IPS DF 6.9 (cell line): ENCODE measurements at places on chromosomes 4 and X.

DNA sequence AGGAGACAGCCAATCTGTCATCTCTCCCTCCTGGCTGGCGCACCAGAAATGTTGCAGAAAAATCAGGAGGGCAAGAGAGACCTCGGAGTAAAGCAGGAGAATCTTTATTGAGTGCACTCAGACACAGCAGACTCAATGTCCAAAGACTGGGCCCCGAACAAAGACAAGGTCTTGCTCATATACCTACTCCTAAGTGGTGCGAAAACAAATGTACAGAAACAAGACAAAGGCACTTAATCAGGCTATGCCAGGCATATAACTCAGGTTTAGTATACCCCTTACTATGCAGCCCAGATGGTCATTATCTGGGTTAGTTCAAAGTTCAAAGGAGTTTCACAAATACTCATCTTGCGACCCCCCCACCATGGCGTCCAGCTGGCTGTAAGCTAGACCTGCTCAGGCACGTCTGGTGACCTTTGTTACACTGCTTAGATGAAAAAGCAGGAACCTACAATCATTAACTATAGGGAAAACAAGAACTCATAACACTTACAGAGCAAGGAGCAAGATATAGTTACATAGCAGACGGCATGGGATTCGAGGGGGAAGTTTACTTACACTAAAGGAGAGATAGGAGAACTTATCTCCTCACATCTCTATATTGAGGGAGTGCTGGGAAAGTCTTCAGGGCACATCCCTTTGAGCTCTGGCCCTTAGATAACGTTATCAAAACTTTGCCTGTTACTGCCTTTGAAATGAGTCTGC is 27.5 kb downstream of the SULT1E1 start:
- no peaks in the 10 kb centered on the region for H3K27me3 ChIP-seq
- no peak overlapping the region for H3K27ac ChIP-seq
- H3K36me3 ChIP-seq, result no peaks in the 10 kb centered on the region
- H3K4me3 ChIP-seq, result no peak overlapping the region
- DNase-seq, result no peak

GRCh38 chr4:42596918-42597317 is 60.0 kb downstream of the ATP8A1 start:
- no peak for DNase-seq
- H3K36me3 ChIP-seq, result no peaks in the 10 kb centered on the region
- no peaks in the 10 kb centered on the region for H3K4me1 ChIP-seq
- H3K4me3 ChIP-seq, result no peak overlapping the region
- no peaks in the 10 kb centered on the region for H3K27me3 ChIP-seq

GRCh38 chr4:25060963-25061340 is 30.2 kb upstream of the LGI2 start:
- no peaks in the 10 kb centered on the region for H3K36me3 ChIP-seq
- peaks cover 3% of the 10 kb centered on the region; the same call in 1 of the 2 replicates for H3K4me1 ChIP-seq
- no peak overlapping the region for H3K4me3 ChIP-seq
- H3K27me3 ChIP-seq, result no peaks in the 10 kb centered on the region
- DNase-seq, result no peak

GRCh38 chr4:185583813-185584212 is 48.5 kb upstream of the PDLIM3 start:
- no peaks in the 10 kb centered on the region for H3K27me3 ChIP-seq
- DNase-seq, result no peak
- no peaks in the 10 kb centered on the region for H3K4me1 ChIP-seq
- no peaks in the 10 kb centered on the region for H3K36me3 ChIP-seq

DNA sequence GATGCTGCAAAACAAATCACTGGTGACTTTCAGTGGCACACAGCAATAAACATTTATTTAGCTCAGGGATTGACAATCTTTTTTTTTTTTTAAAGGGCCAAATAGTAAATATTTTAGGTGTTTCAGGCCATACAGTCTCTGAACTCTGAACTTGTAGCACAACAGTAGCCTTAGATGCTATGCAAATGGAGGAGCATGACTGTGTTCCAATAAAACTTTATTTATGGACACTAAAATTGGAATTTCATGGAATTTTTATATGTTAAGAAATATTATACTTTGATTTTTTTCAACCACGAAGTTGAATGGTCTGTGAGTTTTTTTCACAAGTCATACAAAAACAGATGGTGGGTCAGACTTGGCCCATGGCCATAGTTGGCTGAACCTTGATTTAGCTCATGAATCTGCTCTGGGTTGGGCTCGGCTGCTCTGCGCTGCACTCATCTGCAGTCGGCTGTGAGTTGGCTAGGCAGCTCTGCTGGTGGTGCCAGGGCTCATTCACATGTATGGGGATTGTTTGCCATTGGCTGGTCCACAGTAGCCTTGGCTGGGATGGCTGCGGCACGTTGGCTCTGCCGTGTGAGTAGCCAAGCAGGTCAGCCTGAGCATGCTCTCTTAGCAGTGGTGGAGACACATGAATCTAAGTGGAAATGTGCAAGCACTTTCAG is 231.7 kb upstream of the PGRMC2 start:
- no peaks in the 10 kb centered on the region for H3K36me3 ChIP-seq
- no peaks in the 10 kb centered on the region for H3K27me3 ChIP-seq
- peaks cover 3% of the 10 kb centered on the region for H3K4me1 ChIP-seq

GRCh38 chr4:1035510-1035909 is 24.1 kb downstream of the FGFRL1 start:
- no peak overlapping the region for H3K4me3 ChIP-seq
- no peak overlapping the region for H3K27ac ChIP-seq
- H3K27me3 ChIP-seq, result no peaks in the 10 kb centered on the region
- H3K4me1 ChIP-seq, result peaks cover 3% of the 10 kb centered on the region

- H3K27me3 ChIP-seq, result no peaks in the 10 kb centered on the region
- peaks cover 3% of the 10 kb centered on the region for H3K4me1 ChIP-seq
- H3K27ac ChIP-seq, result no peak overlapping the region
- no peaks in the 10 kb centered on the region for H3K36me3 ChIP-seq
- DNase-seq, result no peak
- H3K4me3 ChIP-seq, result no peak overlapping the region
Observed at GRCh38 chrX:134672101-134672500, 13.8 kb upstream of the PLAC1 start.

DNA sequence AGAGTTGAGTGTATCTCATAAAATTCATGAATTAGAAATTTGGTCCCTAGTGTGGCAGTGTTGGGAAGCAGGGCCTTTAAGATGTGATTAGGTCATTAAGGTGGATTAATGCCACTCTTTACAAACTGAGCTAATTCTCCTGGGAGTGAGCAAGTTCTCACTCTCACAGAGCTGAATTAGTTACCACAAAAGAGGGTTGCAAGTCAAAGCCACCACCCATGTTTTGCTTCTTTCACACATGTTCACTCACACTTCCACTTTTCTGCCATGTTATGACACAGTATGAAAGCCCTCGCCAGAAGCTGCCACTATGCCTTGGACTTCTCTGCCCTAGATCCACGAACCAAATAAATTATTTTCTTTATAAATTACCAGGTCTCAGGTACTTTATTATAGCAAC is 332.1 kb downstream of the ARAP2 start:
- no peak overlapping the region for H3K4me3 ChIP-seq
- no peaks in the 10 kb centered on the region for H3K4me1 ChIP-seq
- H3K27ac ChIP-seq, result no peak overlapping the region
- no peaks in the 10 kb centered on the region for H3K27me3 ChIP-seq
- H3K36me3 ChIP-seq, result no peaks in the 10 kb centered on the region

DNA sequence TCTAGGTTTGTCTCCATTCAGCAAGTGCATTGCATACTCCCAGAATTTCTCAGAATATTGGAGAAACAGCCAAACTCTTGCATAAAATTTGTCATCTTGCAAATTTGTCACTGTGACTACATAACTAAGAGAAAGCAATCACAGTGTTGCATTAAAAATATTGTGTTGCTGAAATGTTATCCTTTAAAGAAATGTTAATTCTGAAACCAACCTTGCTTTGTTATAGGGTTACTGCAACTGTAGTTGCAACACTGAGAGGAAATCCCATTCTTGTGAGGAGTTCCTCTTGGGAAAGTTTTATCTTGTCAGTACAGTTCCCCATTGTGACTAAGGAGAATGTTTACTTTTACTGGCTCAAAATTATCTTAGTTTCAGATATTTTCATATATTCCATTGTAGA is 20.9 kb downstream of the CYBB start:
- no peaks in the 10 kb centered on the region for H3K4me1 ChIP-seq
- H3K27ac ChIP-seq, result no peak overlapping the region
- H3K27me3 ChIP-seq, result no peaks in the 10 kb centered on the region
- H3K4me3 ChIP-seq, result no peak overlapping the region
- no peak for DNase-seq
- H3K36me3 ChIP-seq, result no peaks in the 10 kb centered on the region

- H3K27me3 ChIP-seq, result no peaks in the 10 kb centered on the region
- DNase-seq, result no peak
- H3K4me1 ChIP-seq, result no peaks in the 10 kb centered on the region
- no peaks in the 10 kb centered on the region for H3K36me3 ChIP-seq
- H3K27ac ChIP-seq, result no peak overlapping the region
- H3K4me3 ChIP-seq, result no peak overlapping the region
Observed at GRCh38 chr4:101145021-101145420, 202.3 kb downstream of the PPP3CA start.

- no peak overlapping the region for H3K4me3 ChIP-seq
- H3K27ac ChIP-seq, result no peak overlapping the region
- no peak for DNase-seq
- no peaks in the 10 kb centered on the region for H3K27me3 ChIP-seq
- no peaks in the 10 kb centered on the region for H3K36me3 ChIP-seq
Observed at GRCh38 chrX:51779306-51779705, 36.1 kb downstream of the GSPT2 start.

GRCh38 chrX:101736651-101737050 is 77.0 kb upstream of the ARMCX2 start:
- no peak for DNase-seq
- no peaks in the 10 kb centered on the region for H3K36me3 ChIP-seq
- no peaks in the 10 kb centered on the region for H3K27me3 ChIP-seq
- no peaks in the 10 kb centered on the region for H3K4me1 ChIP-seq

GRCh38 chr4:173912384-173912783 is 371.1 kb downstream of the FBXO8 start:
- no peak for DNase-seq
- H3K4me1 ChIP-seq, result no peaks in the 10 kb centered on the region
- H3K4me3 ChIP-seq, result no peak overlapping the region
- H3K27me3 ChIP-seq, result no peaks in the 10 kb centered on the region
- no peak overlapping the region for H3K27ac ChIP-seq

DNA sequence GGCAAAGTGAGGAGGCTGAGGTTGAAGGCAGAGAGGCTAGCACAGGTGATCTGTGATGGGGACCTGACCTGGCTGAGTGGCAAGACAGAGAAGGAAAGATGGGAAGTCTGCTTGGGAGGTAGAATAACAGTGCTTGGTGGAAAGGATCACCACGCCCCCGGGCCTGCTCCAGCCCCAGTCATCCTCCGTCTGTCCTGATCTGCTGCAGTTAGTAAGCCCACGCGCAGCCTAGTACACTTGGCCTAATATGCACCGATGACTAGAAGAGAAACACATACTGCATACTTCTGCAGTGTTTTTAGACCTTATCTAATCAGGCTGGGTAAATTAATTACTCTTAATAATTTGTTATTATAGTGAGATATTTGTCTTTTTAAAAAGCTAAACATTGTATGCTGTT is 103.7 kb upstream of the KLF3 start:
- no peaks in the 10 kb centered on the region for H3K4me1 ChIP-seq
- H3K36me3 ChIP-seq, result no peaks in the 10 kb centered on the region
- no peak overlapping the region for H3K4me3 ChIP-seq
- H3K27ac ChIP-seq, result no peak overlapping the region

DNA sequence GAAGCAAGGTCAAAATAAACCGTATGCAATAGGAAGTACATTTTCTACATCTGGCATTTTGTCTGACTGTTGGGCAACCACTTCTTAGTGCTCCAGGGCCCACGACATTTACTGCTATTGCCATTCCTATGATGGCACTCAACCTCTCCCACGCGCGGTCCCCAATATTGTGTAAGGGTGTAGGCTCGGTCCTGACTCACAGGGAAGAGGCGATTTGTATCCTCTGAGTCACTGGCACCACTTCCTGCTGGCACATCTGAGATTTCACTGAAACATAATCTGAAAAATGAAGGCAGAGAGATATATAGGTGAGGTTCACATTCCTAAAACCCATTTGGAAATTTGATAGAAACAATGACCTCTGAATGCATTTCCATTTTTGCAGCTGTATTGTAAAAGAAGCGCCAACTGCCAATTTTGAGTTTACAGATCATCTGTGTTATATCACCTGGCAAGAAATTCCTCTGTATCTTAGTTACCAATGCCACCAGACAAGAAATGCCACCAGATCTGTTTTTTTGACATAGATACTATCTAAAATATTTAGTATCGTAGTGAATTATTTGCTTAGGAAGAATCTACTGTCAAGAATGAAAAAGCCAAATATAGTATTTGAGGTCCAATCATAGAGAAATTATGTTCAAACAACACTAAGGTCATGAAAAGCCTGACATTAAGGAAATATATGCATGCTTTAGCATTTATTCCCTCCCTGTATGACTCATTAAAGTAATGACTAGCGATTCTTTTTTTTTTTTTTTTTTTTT is 9.8 kb downstream of the EREG start:
- no peak overlapping the region for H3K4me3 ChIP-seq
- no peaks in the 10 kb centered on the region for H3K27me3 ChIP-seq
- no peaks in the 10 kb centered on the region for H3K4me1 ChIP-seq
- DNase-seq, result no peak

DNA sequence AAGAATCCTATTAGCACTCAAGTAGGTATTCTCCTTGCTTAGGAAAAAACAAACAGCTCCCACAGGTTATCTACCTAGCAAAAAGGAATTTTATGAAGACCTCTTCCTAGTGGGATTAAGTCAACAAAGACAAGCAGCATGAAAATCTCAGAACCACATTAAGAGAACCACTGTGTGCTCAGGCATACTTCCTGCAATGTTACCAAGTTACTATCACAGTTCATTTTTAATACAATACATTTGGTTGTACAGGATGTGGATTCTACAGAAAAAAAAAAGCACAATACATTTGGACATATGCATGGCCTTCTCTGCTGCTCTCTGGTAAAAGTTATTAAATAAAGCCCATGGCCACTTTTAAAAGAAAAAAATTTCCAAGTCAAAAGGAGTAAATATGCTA is 193.7 kb downstream of the PPP3CA start:
- no peaks in the 10 kb centered on the region for H3K36me3 ChIP-seq
- peaks cover 2% of the 10 kb centered on the region; the same call in 1 of the 2 replicates for H3K4me1 ChIP-seq
- H3K27me3 ChIP-seq, result no peaks in the 10 kb centered on the region
- no peak for DNase-seq

DNA sequence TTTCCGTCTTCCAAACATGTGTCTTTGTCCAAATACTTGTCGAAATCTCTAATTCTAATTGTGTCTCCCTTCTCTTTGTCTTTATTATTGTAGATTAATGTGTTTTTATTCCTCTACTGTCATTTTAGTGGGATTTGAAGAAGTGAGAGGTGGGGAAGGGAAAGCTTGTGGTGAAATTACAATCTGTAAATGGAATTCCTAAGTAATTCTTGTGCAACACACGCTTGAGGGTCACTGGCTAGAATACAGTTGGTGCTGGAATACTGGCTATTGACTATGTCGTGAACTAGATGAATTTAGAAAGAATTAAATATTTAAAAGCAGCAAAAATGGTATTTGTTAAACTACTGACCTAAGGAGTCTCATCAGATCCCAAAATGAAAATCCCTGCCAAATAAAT is 10.7 kb upstream of the FNIP2 start:
- H3K4me1 ChIP-seq, result no peaks in the 10 kb centered on the region
- H3K27me3 ChIP-seq, result no peaks in the 10 kb centered on the region
- H3K4me3 ChIP-seq, result no peak overlapping the region
- H3K27ac ChIP-seq, result no peak overlapping the region
- DNase-seq, result no peak

- H3K36me3 ChIP-seq, result no peaks in the 10 kb centered on the region
Observed at GRCh38 chr4:10160281-10160856, 43.8 kb upstream of the WDR1 start.
